Fibroblast of skin of left biceps (primary cell): ENCODE measurements at places on chromosomes 1 and 21.

DNA sequence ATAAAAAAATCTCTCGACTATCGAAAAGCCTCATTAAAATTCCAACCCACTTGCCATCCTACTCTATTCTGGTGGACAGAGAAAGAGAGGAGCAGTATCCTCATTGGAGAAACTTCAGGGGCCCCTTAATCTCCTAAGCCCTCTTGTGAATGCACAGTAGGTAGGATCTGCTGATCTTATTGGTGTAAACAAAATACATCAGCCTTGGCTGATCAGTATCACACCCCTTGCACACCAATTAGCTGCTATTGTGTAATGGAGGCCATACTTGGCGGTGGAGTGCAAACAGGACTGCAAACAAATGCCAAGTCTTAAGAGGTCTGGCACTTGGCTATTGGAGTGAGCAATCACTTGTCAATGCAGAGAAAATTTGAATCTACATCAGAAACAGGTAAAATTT lies 15.7 kb downstream of the VCAM1 start:
- no peak for DNase-seq

DNA sequence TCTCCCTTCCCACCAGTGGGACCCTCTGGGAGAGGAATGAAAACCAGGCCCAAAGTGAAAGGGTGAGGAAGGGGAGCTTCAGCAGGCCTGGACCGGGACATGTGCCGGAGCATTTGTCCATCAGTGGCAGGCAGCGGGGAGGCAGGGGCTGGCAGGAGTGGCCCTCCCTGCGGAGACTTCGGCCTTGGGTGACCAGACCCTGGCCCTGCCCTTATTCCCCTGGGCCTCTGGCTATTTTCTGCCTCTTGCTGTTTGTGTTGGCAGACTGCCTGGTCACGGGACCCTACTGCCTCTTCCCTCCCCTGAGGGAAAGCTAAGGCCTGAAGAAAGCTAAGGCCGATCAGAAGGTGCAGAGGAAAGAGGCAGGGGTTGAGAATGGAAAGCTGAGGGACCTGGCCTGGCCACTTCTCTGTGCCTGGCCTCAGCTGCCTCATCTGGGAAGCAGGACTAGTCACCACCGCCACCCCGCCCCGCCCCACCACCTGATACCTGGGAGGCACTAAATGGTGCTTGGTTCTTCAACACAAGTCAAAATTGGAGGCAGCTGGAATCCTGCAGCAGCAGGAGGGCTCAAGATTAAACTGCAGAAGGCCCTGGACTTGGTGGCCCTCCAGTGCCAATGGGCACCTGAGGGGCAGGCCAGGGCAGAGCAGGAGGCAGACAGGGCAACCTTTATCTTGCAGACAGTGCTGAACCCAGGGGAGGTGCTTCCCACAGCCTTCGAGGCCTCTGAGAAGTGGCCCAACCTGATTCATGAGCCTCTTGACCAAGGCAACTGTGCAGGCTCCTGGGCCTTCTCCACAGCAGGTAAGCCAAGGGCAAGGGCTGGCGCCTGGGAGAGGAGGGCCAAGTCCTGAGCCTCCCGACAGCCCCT lies 7.9 kb downstream of the TINAGL1 start:
- no peak for DNase-seq

DNA sequence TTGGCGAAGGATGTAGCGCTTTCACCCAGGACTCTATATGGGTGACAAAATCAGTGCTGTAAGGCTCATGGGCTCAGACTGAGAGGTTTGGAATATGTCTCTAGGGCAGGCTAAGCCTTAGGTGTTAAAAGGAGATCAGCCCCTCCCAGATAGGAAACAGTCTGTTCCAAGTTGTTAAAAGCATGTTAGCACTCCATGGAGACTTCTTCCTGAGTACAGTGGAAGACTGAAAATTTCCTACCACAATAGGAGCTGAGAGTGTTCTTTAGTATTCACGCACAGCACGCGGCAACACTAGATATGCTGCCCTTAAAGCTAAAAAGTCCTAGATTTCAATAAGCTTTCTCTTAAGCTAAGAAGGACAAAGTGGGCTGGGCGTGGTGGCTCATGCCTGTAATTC lies 122.1 kb downstream of the TRABD2B start:
- no peak for DNase-seq

- DNase-seq: no peak
Measured at GRCh38 chr1:199706826-199707606, 320.5 kb upstream of the NR5A2 start.

DNA sequence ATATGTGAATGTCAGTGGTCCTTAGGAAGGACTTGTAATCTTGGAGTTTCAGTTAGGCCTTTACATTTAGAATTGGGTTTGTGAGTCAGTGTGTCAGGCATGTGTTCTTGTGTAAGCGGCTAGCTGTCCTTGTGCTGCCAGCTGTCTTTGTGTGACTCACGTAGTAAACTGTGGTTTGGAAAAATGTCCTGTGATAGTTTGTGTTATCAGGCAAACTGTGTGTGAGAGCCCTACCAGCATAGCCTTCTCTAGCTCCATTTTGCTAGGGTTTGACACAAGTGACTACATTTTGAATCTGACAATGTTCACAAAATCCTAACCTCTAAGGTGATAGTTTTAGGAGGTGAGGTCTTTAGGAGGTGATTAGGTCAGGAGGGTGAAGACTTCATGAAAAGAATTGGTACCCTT lies 6.9 kb upstream of the SLC35D1 start:
- peak; percentile 93 for DNase-seq

DNA sequence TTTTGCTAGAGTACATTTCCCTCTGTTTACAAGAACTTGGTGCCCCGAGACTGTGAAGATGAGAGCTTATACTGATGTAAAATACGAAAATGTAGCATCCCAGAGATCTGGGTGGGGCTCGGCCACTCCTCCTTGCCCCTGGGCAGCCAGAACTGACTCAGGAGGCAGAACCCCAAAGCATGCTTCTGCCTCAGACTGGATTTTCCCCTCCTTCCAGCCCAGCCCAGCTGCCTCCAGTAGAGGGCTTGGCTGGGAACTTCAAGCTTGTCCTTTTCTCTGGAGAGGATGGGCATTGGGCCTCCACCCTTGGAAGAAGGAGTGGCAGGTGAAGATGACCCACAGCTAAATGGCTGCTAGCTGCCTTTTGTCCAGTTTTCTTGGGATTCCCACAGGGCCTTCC lies 24.3 kb upstream of the BTG2 start:
- DNase-seq: no peak
